ENCODE measurements at places on chromosomes 5 and 9.

GRCh38 chr5:115579216-115579615 lies 23.1 kb downstream of the TICAM2 start:
- no peak overlapping the region for H3K4me3 ChIP-seq
- H3K36me3 ChIP-seq: no peaks in the 10 kb centered on the region
- no peak overlapping the region for H3K27ac ChIP-seq
- peaks cover 3% of the 10 kb centered on the region for H3K4me1 ChIP-seq
- H3K27me3 ChIP-seq: no peaks in the 10 kb centered on the region
- DNase-seq: no peak

DNA sequence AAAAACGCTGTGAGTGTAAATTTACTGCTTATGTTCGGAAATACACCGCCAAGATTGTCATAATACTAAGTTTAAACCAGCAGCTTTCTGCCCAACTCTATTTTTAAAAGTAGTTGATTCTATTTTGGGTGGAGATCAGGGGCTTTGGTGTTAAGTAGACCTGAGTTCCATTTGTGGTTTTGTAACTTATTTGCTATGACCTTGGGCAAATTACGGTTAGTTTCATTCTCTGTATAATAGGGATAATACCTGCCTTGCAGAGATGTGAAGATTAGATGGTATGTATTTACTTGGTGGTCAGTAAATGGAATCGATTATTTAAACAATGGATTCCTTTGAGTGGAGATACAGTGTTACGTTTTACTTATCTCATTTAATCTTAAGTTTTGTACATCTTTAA lies 1.6 kb downstream of the RAD23B start:
- no peaks in the 10 kb centered on the region for H3K27me3 ChIP-seq
- H3K27ac ChIP-seq: peak overlapping the region; percentile 95
- peak overlapping the region; percentile 97 for H3K4me3 ChIP-seq
- DNase-seq: no peak
- H3K36me3 ChIP-seq: peaks cover 38% of the 10 kb centered on the region

GRCh38 chr9:112050544-112051475 lies 124.3 kb downstream of the SUSD1 start:
- peaks cover 10% of the 10 kb centered on the region for H3K4me1 ChIP-seq
- no peaks in the 10 kb centered on the region for H3K27me3 ChIP-seq
- H3K4me3 ChIP-seq: no peak overlapping the region
- no peak for DNase-seq

- H3K27ac ChIP-seq: no peak overlapping the region
- H3K4me1 ChIP-seq: no peaks in the 10 kb centered on the region
- no peaks in the 10 kb centered on the region for H3K36me3 ChIP-seq
Observed at GRCh38 chr9:104556830-104557634, 11.9 kb upstream of the OR13C8 start.

- H3K4me1 ChIP-seq: no peaks in the 10 kb centered on the region
- H3K27me3 ChIP-seq: no peaks in the 10 kb centered on the region
- DNase-seq: no peak
- H3K4me3 ChIP-seq: no peak overlapping the region
- no peaks in the 10 kb centered on the region for H3K36me3 ChIP-seq
Observed at GRCh38 chr5:2802693-2803365, 51.4 kb upstream of the IRX2 start.

GRCh38 chr5:2746561-2747032 lies 4.9 kb downstream of the IRX2 start:
- no peak for DNase-seq
- no peak overlapping the region for H3K27ac ChIP-seq

GRCh38 chr9:137708590-137709284 lies 89.9 kb downstream of the EHMT1 start:
- H3K27ac ChIP-seq: no peak overlapping the region
- H3K36me3 ChIP-seq: peaks cover 34% of the 10 kb centered on the region
- H3K27me3 ChIP-seq: no peaks in the 10 kb centered on the region
- no peak for DNase-seq
- no peak overlapping the region for H3K4me3 ChIP-seq

DNA sequence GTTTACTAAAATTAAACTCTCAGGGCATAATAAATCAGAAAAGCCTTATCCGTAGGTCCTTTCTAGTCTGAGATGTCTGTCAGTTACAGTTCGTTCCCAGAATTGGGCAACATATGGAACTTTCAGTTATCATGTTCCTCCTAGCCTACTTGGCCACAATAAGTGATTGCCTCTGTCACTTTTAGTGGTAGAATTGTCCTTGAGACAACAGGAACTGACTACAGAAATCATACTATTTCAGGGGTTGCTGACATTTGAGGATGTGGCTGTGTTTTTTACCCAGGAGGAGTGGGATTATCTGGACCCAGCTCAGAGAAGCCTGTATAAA lies 956 bp downstream of the ZNF189 start:
- H3K27ac ChIP-seq: peak overlapping the region; percentile 96
- peaks cover 39% of the 10 kb centered on the region for H3K4me1 ChIP-seq
- no peak for DNase-seq
- peak overlapping the region; percentile 89 for H3K4me3 ChIP-seq

- DNase-seq: no peak
- no peak overlapping the region for H3K27ac ChIP-seq
- H3K36me3 ChIP-seq: peaks cover 58% of the 10 kb centered on the region
- H3K4me3 ChIP-seq: no peak overlapping the region
- no peaks in the 10 kb centered on the region for H3K4me1 ChIP-seq
- no peaks in the 10 kb centered on the region for H3K27me3 ChIP-seq
Observed at GRCh38 chr5:37631939-37632338, 207.9 kb downstream of the GDNF start.

DNA sequence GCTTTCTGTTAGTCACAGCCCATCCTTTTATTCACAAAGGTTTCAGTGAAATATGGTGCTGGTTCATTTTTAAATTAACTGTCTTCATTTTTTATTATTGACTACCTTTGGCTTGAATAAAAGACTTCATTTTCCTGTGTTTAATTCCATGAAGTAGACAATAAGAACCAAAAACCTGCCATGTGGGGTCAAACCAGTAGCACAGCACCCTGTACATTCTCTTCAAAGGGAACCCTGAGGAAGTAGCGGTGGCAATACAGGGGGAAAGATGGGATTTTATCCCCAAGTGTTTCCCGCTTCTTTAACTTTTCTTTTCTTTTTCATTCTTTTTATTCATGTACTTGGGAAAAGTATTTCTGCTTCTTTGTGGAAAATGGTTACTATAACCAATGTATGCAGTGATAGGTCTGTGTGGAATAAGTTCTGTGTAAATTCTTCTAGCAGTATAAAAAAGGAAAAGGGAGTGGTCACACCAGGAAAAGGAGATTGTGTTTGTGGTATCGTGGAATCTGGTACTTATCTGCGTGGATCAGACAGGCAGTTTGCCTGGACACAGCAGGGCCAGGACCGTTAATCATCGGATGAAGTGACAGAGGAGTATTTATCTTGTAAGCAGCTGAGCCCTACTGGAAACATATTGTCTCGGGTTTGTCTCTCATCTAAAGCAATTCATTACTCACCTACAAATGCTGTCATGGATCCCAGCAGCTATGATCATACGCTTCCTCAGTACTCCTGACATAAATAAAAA lies 94.2 kb downstream of the PPIC start:
- no peak overlapping the region for H3K4me3 ChIP-seq
- H3K4me1 ChIP-seq: no peaks in the 10 kb centered on the region
- H3K36me3 ChIP-seq: peaks cover 2% of the 10 kb centered on the region
- no peak for DNase-seq
- H3K27ac ChIP-seq: no peak overlapping the region

- H3K27ac ChIP-seq: no peak overlapping the region
- no peaks in the 10 kb centered on the region for H3K36me3 ChIP-seq
- DNase-seq: no peak
- H3K4me1 ChIP-seq: no peaks in the 10 kb centered on the region
Observed at GRCh38 chr5:137438932-137439331, 60.2 kb downstream of the SPOCK1 start.

DNA sequence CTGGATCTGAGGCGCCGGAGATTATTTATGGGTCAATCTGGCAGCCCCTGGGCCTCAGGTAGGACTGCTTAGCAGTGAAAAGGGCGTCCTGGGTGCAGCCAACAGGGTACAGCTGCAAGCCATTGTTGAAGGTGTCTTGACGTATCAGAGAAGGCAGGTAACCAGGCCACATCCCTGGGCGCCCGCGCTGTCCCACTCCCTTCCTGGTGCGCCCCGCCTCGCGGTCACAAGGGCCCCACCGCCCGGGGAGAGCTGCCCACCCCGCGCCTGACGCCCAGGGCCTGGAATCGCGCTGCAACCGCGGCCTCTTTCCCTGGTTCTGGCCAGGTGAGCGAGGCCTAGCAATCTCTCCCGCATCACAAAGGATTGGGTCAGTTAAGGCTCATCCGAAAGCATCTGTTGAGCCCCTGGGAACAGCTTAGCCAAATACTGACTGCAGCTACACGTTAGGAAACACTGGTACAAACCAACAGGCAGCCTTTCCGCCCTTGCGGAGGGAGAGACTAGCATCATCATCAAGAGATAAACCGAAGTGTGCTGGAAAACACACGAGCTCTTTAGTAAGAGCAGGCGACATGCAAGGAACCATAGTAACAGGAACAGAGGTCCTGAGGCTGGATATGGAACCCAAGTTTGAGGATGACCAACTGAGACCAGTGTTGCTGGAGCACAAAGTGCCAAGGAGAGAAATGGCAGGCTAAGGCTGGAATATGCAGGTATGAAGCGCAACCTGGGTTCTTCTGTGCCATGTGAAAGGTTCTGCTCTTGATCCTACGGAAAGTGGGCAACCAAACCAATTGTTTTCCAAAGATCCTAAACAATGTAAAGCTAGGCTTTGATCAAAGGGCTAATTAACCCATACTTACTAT lies 3.6 kb downstream of the RPS23 start:
- DNase-seq: peak; percentile 14
- H3K36me3 ChIP-seq: peaks cover 77% of the 10 kb centered on the region
- peak overlapping the region; percentile 91 for H3K4me3 ChIP-seq
- H3K27me3 ChIP-seq: no peaks in the 10 kb centered on the region
- peak overlapping the region; percentile 87 for H3K27ac ChIP-seq
- peaks cover 25% of the 10 kb centered on the region for H3K4me1 ChIP-seq

GRCh38 chr5:160152901-160153300 lies 33.7 kb upstream of the PWWP2A start:
- H3K4me1 ChIP-seq: peaks cover 7% of the 10 kb centered on the region
- no peak overlapping the region for H3K27ac ChIP-seq
- H3K27me3 ChIP-seq: peaks cover 3% of the 10 kb centered on the region

DNA sequence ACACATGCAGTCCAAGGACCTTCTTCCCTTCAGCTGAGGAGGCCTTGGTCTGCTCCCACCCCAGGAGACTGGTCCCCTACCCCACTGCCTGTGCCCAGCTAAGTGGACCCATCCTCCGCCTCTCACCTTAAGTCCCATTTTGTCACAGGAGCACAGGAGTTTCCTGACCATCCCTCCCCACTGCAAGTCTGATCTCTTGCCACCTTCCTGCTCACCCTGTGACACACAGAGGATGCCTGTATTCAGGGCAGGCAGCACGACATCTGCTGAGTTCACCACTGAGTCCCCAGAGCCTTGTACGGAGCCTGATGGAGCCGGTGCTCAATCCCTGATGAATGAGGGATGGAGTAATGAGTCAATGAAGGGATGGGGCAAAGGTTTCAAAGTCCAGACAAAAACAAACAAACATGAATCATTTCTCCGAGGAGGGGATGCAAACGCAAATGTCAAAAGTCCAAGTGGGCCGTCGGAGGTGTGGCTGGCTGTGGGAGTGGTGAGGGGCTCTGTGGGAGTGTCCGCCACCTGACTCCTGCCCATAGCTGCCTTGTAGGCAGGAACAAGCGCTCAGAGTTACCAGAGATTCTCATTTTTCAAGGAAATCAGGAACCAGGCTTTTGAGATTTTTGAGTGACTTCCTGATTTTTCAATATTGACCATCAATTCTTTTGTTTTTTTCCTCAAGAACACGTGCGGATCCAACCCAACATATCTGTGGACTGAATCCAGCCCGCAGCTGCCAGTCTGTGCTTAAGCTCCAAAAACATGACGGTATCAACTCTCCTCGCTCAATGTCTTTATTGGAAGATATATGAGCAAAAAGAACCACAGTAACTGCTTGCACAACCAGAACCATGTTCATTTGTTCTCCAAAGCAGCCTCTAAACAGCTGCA lies 4.4 kb downstream of the RAPGEF1 start:
- H3K27me3 ChIP-seq: no peaks in the 10 kb centered on the region
- peaks cover 36% of the 10 kb centered on the region for H3K36me3 ChIP-seq
- peak overlapping the region; percentile 22 for H3K4me3 ChIP-seq
- peaks cover 83% of the 10 kb centered on the region for H3K4me1 ChIP-seq
- no peak for DNase-seq
- peak overlapping the region; percentile 90 for H3K27ac ChIP-seq

- no peak overlapping the region for H3K27ac ChIP-seq
- H3K36me3 ChIP-seq: peaks cover 1% of the 10 kb centered on the region
- DNase-seq: no peak
- no peaks in the 10 kb centered on the region for H3K27me3 ChIP-seq
Observed at GRCh38 chr9:96378187-96378586, 5.3 kb downstream of the SLC35D2 start.

- no peaks in the 10 kb centered on the region for H3K27me3 ChIP-seq
- peaks cover 24% of the 10 kb centered on the region for H3K36me3 ChIP-seq
- H3K4me3 ChIP-seq: peak overlapping the region; percentile 25
- no peak for DNase-seq
- peaks cover 18% of the 10 kb centered on the region for H3K4me1 ChIP-seq
- H3K27ac ChIP-seq: no peak overlapping the region
Observed at GRCh38 chr9:137243626-137244485, 2.8 kb downstream of the TUBB4B start.

DNA sequence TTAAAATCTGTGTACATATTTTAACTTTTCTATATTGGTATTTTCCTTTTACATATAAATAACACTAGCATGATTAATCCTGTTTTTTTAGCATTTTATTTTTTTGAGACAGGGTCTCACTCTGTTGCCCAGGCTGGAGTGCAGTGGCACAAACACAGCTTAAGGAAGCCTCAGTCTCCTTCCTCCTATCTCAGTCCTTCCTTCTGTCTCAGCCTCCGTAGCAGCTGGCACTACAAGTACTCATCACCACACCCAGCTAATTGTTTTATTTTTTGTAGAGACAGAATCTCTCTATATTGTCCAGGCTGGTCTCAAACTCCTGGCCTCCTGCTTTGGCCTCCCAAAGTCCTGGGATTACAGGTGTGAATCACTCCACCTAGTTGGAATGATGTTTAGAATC lies 1.5 kb upstream of the C5orf24 start:
- H3K27me3 ChIP-seq: no peaks in the 10 kb centered on the region
- H3K4me1 ChIP-seq: peaks cover 18% of the 10 kb centered on the region
- DNase-seq: no peak
- H3K36me3 ChIP-seq: peaks cover 26% of the 10 kb centered on the region

DNA sequence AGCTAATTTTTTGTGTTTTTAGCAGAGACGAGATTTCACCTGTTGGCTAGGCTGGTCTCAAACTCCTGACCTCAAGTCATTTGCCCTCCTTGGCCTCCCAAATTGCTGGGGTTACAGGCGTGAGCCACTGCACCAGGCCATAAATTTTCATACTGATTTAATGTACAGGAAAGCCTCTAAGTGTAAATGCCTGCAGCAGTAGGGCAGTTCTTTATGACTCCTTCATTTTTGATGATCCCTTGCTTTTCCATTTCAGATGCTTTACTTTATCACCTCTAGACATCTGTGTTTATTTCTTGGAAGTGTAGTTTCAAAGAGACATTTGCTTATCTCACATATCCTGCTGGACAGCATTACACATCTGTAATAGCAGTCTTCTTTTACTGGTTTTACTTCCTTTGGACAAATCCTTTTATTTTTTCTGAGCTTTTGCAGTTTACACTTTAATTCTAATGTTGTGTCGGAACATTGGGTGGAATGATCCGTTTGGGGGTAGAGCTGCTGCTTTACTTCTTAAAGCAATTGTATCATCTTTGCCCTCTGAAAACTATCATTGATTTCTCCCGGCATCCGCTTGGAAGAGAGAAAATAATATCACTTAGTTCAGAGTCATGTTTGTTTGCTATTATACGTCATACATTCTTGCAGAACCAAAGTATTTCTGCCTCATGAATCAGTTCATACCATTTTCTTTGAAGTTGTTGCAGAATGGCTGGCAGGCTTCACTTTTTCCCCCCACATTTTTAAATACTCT lies 36.0 kb downstream of the SCGB3A1 start:
- H3K4me3 ChIP-seq: no peak overlapping the region
- H3K36me3 ChIP-seq: peaks cover 37% of the 10 kb centered on the region
